GM12865 (cell line): ENCODE measurements at places on chromosomes 2 and 18.
A peak's percentile ranks its signal among the peaks of the same experiment; 100 is the strongest.

DNA sequence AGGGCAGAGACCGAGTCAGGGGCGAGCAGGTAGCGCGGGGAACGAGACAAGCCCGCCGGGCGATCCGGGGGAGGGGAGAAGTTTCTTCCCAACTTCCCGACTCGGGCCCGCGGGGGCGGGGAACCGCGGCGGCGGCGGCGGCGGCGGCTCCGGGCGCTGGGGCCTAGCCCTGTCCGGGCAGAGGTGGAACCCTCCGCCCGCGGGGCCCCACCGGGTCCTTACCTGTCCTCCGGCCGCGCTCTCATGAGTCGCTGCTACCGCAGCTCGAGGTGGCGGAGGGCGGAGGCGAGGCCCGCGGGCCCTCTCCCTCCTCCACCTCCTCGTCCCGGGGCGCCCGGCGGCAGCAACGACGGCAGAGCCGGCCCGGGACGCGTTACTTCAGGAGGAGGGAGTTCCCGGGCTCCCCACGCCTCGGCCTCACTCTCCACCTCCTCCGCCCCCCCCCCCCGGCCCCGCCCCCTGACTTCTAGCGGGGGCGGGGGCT lies at the start of gene YES1:
Gene YES1, minus strand, starts transcription at position 351 of the 484 bp plus-strand sequence. CDS start 55,415 bp downstream, outside the sequence.
- DNase-seq: peak; percentile 13

GRCh38 chr2:35821675-35822074 lies 533.9 kb upstream of the CRIM1 start:
- DNase-seq: no peak

DNA sequence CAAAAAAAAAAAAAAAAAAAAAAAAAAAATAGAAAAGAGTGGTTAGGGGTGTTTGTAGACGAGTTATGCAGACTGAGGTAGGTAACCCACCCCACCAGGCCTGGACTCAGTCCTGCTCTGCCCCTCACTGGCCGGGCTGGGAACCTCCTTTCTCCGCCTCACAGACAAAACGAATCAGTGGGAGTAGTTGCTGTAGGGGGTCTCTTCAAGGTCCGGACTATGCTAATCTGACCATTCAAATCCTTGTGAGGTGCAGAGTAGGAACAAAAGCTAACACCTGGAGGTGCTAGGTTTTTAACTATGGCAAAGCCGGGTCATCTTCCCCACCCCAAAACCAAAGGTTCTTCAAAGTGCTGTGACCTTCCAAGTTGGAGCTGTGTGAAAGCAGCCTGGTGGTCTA lies 223.7 kb downstream of the SLC4A3 start:
- no peak for DNase-seq

GRCh38 chr2:133452583-133452982 lies 115.7 kb downstream of the NCKAP5 start:
- no peak for DNase-seq

DNA sequence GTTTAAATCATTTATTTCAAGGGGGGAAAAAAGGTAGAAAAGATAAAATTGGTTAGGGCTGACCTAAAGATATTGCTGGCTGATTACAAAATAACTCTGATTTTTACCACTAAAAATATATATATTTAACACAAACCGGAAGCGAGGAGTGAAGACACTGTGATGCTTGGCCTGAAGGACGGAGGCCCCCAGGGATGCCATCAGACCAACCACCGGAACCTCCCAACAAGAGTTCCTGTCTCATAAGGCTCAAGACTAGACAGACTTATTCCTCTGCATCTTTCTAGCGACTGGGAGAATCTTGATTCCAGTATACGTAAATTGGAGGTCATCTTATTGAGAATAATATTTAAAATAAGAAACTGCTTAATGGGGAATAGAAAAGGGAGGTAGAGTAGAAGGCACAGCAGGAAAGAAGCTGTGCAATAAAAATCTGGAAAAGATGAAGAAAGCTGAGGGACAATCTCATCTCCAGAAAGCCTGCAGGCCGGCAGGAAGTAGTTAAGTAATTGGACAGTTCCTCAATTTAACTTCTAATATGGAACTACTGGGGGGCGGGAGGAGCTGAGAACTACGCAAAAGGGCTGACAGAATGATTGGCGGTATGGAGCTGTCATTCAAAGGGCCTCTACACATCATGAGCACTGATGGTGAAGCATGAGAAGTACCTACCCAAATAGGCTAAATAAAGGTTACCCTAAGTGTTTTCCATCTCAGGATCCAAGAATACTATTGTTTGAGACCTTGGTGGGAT lies 91.1 kb downstream of the DTNB start:
- peak; percentile 72 for DNase-seq

- no peak for DNase-seq
Observed at GRCh38 chr2:232376260-232376659, 2.3 kb upstream of the ALPP start.

GRCh38 chr2:120432293-120432975 lies 86.5 kb downstream of the INHBB start:
- no peak for DNase-seq

GRCh38 chr18:34857320-34857719 lies 147.2 kb downstream of the DTNA start:
- no peak for DNase-seq
